NCI-H69 (cell line): ENCODE measurements at places on chromosomes 2 and 18.

- no peak for DNase-seq
Measured at GRCh38 chr2:21195326-21195725, 71.6 kb downstream of the TDRD15 start.

- no peak for DNase-seq
Measured at GRCh38 chr2:221467610-221468009, 104.5 kb downstream of the EPHA4 start.

- no peak for DNase-seq
Measured at GRCh38 chr18:22456547-22456946, 38.8 kb upstream of the CTAGE1 start.

DNA sequence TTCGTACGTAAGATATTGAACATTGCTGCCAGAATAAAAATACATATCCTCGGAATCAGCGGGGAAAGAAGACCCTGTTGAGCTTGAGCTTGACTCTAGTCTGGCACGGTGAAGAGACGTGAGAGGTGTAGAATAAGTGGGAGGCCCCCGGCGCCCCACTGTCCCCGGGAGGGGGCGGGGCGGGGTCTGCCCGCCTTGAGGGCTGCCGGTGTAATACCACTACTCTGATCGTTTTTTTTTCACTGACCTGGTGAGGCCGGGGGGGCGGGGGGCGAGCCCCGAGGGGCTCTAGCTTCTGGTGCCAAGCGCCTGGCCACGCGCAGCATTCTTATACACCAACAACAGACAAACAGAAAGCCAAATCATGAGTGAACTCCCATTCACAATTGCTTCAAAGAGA is 324.0 kb upstream of the REG3G start:
- no peak for DNase-seq
